ENCODE measurements at places on chromosomes 4 and X. TPM values are rescaled to one million over a fixed set of nuclear protein-coding genes. Genes with fewer than 3 reads are reported as not detected.

DNA sequence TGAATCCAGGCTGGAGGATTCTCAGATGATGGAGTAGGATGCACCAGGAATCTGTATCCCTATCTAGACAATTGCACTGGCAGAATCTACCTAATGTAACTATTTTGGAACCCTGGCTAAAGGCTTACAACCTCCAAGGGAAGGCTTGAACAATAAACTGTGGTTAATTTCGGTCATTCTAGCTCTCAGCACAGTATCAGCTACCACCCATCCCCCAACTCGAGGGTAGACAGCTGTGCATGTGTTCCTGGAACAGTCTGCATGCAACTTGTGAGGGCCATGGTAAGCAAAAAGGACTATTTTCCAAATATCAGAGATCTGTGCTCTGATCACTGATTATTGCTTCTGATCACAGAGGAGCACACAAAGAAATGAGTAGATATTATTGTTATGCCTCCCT lies 34.0 kb downstream of the ELF2 start:
- DNase-seq: no peak

DNA sequence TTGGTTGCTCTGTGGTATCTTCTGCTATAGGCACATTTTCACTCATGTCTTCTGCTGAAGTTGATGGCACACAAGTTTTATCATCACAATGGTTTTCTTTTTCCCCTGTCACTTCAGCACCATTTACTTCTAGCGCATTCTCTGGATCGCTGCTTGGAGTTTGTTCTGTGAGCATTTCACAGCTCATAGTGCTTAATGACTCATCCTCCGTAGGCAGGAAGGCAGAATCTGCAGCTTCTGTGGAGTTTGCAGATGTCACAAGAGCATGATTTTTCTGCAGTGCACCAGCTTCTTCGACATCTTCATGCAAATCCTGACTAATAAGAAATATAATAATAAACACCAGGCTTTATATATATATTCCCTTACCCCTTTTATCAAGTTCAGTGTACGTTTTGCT lies 83.6 kb downstream of the CHM start:
- DNase-seq: no peak

GRCh38 chrX:44314808-44315207 lies 28.7 kb downstream of the EFHC2 start:
- no peak for DNase-seq

Gene USP26
- polyA plus RNA-seq: not detected

- no peak for DNase-seq
Observed at GRCh38 chr4:113869743-113870375, 108.3 kb upstream of the CAMK2D start.

GRCh38 chr4:73127839-73128453 lies 58.4 kb upstream of the COX18 start:
- DNase-seq: no peak

DNA sequence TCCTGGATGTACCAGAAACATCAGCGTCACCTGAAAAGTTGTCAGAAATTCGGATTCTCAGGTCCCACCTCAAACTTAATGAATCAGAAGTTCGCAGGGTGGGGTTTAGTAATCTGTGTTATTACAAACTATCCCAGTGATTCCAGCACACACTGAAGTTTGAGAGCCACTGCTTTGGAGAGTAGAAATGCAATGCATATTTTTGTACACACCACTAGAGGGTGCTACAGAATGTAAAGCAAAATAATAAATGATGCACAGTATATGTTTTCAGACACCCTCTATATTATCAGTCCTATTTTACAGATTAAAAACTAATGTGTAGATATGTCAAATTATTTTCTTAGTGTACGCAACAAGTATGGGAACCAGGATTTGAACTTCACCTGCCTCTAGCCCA lies 2.4 kb upstream of the MORF4L2 start:
- peak; percentile 24 for DNase-seq

DNA sequence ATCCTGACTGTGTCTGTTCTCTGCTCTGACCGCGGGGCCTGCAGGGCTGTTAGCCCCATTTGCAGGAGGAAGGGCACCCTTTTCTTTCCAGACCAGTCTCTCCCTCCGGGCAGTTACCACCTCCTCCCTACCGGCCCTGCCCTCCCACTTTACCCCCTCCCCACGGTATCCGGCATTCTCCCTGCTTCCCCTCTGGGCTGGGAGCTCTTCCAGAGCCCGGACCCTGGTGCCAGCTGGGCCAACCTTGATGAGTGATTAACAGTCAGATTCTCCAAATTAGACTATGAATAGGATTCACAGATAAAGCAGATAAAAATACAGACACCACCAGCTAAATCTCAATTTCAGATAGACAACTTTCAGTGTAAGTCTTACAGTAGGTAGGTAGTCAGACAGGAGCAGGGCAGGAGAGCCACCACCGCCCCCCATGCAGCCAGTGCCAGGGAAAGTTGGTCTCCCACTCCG lies 23.4 kb upstream of the WFS1 start:
- no peak for DNase-seq

Gene RNF128
- 105 TPM for polyA plus RNA-seq

DNA sequence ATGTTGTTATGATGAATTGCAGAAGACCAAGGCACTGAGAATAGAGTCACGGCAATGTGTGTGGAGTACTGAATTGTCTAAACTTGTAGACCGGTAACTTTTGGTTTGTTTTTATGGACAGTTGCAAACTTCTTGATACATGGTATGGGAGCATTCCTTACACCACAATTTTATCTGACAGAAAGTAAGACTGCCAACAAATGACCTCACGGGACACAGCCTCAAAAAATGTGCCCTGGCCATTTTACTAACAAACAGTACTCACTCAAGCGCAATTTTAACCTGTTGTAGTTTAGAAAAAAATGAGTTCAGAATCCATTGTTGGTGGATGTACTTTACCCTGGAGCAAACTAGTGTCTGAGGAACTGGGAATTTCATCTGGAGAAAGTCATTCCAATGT lies 321.2 kb downstream of the CAMK2D start:
- no peak for DNase-seq

Gene NAP1L3
- polyA plus RNA-seq: 8.9 TPM

- DNase-seq: no peak
Observed at GRCh38 chrX:49178537-49178936, 6.8 kb downstream of the PLP2 start.

GRCh38 chr4:150328496-150328895 lies 250.3 kb downstream of the DCLK2 start:
- DNase-seq: no peak

- no peak for DNase-seq
Observed at GRCh38 chrX:17674601-17675000, 62.7 kb upstream of the SCML1 start.

DNA sequence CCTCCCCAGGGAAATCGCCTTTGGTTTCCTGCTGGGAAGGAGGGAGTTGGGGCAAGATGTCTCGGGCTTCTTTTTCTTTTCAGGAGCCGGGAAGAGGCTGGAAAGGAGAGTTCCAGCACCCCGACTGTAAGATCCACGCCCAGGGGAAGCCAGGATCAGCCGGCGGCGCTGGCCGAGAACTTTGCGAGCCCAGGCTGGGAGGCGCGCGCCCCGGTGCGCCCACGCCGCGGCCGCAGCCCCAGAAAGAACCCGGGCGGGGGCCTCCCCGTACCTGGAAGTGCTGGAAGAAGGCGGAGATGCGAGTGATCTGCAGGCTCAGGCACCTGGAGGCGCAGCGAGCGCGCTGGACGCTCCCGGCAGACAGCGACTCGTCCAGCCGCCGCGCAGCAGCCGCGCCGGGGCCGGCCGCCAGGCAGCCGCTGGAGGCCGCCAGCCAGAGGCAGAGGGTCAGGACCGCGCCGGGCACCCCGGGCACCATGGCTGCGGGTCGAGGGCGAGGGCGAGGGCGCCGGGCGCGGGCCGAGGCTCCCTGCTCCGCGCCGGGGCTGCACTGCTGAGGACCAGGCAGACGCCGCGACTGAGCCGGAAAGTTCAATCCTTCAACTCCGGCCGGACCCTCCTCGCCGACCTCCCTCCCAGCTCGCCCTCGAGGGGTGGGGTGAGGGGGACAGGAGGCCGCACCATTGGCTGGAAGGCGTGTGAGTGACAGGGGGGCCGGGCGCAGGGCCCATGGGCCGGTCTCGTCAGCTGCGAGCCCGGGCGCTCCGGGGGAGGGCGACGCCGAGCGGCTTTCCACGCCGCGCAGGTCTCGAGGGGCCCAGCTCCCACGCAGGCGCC lies at the start of gene ANOS1:
TSS of gene ANOS1 (minus strand) at position 579 of the 837 bp plus-strand sequence. CDS start at position 478, 101 bp downstream.
- DNase-seq: peak; percentile 25

GRCh38 chrX:43481576-43481975 lies 174.5 kb upstream of the MAOA start:
- no peak for DNase-seq

DNA sequence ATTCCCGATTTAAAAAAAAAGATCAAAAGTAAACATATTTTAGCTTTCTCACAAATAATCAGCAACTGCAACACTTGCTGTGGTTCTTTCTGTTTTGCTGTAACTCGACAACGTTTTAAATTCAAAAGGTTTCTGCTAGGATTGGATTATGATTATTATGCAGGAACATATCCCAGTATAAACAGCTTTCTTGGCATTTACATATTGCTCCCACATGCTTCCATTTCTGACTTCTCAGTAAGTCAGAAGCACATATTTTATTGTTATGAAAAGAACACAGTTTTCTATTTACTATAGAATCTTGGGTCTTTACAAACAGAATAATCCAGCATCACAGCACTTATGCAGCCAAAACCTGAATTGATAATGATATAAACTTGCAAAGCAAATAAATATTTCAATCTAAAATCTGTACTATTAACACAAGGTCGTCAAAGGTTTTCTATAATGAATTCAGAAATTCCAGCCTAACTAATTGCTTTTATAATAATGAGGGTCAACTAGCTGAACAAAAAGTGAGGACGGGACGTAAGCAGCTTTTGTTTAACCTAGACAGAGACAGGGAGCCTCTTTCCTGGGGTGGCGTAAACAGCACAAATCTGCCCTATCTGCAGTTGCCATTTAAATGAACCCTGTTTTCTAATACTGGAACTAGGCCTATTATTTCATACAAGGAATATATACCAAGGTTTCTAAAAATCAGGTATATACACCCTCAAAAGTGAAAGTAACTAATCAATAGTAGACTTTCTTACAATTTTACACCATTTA lies 9.8 kb upstream of the PCDH18 start:
- DNase-seq: no peak

- peak; percentile 12 for DNase-seq
Observed at GRCh38 chr4:186104890-186105646, 564 bp downstream of the FAM149A start.

GRCh38 chrX:107421337-107421861 lies 28.1 kb upstream of the FRMPD3 start:
- DNase-seq: no peak

- DNase-seq: no peak
Observed at GRCh38 chr4:3201718-3202702, 46.9 kb upstream of the MSANTD1 start.

- DNase-seq: no peak
Observed at GRCh38 chrX:21986596-21986995, 45.5 kb upstream of the PHEX start.

GRCh38 chrX:24920769-24921168 lies 95.0 kb downstream of the ARX start:
- DNase-seq: no peak

GRCh38 chr4:138110815-138111214 lies 131.3 kb downstream of the SLC7A11 start:
- no peak for DNase-seq

- DNase-seq: no peak
Observed at GRCh38 chrX:154362085-154362742, 12.2 kb downstream of the FLNA start.

DNA sequence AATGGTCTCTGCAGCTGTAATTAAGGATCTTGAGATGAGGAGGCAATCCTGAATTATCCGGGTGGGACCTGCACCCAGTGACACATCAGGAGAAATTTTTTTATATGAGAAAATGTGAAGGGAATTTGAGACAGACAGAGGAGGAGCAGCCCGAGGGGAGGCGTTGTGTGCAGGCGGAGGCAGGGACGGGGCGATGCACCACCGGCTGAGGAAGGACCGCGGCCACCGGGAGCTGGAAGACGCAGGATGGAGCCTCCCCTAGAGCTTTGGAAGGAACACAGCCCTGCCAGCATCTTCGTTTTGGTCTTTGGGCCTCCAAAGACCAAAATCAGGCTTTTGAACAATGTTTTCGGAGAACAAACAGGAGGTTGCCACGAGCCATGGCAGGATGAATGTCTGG lies 85.0 kb upstream of the ADRA2C start:
- no peak for DNase-seq

- DNase-seq: peak; percentile 46
Observed at GRCh38 chr4:114400531-114400930, 198.1 kb upstream of the UGT8 start.

DNA sequence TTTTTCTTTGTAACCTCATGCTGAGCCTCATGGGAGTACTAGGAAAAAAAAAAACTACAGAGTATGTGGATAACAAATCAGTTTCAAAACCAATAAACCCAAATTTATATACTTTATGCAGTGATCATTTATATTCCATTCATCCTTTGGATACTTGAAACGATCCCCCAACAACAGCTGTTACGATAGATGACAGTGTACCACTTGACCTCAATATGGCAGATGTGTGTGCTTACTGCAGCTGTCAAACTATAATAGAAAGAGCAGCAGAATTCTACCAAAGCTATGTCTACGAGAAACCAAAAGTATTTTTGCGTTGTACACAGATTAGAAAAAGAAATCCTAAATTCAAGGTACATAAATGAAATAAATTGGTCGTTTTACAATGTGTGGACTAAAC lies 337.8 kb downstream of the PDGFC start:
- DNase-seq: no peak

GRCh38 chr4:54742636-54743399 lies 85.1 kb downstream of the KIT start:
- no peak for DNase-seq

- no peak for DNase-seq
Observed at GRCh38 chr4:24601121-24601520, 16.8 kb upstream of the DHX15 start.

DNA sequence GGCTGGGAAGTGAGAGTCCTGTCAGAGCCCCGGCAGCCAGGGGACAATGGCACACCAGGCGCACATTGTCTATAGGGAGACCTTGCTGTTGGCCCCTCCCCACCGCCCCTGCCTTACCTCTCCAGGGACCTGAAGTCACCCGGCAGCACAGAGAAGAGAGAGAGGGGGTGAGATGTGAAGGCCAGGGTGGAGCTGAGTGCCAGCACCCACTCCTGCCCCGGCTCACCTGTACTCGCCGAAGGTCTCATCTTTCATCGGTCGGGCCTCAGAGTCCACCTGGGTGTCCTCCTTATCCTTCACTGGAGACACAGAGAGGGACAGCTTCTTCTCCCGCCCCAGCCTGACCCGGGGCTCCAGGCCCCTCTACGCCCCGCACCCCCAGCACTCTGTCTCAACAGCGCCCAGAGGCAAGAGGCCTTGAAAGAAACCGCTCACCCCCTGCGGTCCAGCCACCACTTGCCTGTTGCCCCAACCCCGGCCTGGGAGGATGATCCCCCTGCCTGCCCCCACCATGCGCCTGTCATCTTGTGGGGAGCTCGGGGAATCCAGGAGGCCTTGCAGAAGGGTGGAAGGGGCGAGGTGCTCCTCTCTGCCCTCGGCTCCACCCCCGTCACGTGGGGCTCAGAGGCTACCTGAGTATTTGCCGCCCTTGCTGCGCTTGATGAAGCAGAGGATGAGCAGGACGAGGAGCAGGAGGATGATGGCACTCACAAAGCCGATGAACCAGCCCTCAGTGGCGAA lies 22.6 kb downstream of the L1CAM start:
- no peak for DNase-seq

Gene ESX1
- not detected for polyA plus RNA-seq

GRCh38 chr4:148044912-148045352 lies 313.0 kb downstream of the ARHGAP10 start:
- DNase-seq: no peak

- no peak for DNase-seq
Observed at GRCh38 chr4:25926462-25926861, 12.4 kb downstream of the SMIM20 start.
